ENCODE measurements at places on chromosomes 5 and 9. TPM values are rescaled to one million over a fixed set of nuclear protein-coding genes. Genes with fewer than 3 reads are reported as not detected.

Gene KCNV2
- total RNA-seq: not detected

GRCh38 chr9:97666907-97667686 is 30.0 kb downstream of the XPA start:
- DNase-seq: no peak

GRCh38 chr5:92518318-92518904 is 1062.6 kb downstream of the NR2F1-AS1 start:
- no peak for DNase-seq

DNA sequence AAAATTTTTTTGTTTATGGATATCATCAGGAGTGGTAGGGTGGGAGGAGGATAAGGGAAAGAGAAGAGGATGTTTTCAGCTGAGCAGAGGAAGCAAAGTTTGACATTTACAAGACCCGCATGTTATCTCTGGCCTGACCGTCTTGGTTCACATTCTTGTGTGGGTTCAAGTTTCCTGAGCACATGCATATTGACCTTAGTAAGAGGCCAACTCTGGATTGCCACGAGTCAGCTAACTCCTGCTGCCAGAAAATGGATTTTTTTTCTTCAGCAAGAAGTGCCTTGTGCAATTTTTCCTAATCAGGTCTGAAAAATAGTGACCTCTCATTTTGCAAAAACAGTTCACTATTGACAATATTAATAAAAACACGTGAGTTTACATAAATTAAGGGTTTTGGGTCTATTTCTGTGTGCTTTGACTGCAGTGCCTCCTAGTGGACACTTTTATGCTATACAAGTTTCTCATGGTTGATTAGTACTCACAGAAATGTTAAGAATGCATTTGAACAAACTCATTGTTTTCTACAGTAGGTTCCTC is 27.1 kb upstream of the BASP1 start:
- no peak for DNase-seq

DNA sequence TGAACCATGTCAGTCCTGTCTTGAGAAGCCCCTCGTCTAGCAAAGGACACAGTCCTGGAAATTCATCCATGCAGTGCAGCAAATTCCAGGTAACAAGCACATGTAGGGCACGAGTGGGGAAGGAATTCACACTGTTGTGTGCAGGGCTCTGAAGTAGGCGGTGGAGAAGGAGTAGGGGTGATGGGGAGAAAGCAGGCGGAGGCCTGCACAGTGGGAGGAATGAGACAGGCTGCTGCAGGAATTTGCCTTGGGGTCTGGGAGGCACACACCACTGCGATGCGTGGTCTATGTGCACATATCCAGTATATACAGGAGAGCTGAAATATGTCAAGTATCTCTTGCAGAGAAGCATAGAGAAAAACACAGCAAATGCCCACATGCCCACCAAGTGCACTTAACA is 249.2 kb upstream of the IRX2 start:
- DNase-seq: no peak

DNA sequence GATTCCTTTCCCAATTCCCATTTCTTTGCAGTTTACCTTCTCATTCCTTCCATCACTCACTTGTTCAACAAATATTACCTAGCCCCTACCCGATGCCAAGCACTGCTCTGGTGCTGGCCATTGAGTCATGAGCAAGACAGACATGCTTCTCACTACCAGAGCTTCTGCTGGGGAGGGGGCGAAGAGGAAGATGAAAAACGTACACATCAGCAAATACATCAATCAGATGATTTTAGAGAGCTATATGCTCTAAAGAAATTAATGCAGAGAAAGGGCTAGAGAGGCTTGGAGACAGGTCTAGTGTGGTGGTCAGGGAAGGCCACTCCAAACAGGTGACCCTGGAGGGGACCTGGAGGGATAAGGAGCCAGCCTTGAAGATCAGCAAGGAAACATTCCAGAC is 14.4 kb upstream of the FAT2 start:
- DNase-seq: no peak

Gene DMRTA1
- total RNA-seq: not detected

DNA sequence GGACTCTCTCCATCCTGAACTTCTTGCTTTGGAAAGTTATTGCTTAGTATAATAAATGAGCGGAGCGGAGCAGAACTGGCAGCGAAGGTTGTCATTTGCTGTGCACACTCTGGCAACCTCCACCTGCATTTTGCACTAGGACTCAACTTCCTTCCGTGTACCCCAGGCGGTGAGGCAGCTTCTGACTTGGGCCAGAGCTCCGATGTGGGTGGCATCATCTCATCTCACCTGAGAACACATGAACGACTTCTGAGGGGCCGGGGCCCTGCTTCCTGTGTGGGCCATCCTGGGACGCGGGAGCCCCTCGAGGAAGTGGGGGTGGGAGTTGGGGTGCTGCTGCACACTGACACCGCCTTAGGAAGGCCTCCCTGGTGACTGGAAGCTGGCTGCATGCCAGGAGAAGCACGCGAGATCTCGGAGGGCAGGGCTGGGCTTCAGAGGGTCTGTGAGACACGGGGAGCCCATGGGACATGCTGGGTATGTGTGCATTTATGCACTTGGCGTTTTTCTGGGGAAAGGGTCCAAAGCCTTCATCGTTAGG is 56.5 kb upstream of the COL5A1 start:
- DNase-seq: no peak

Gene MARCOL
- total RNA-seq: not detected

GRCh38 chr5:111747337-111747736 is 9.7 kb downstream of the NREP start:
- DNase-seq: no peak

DNA sequence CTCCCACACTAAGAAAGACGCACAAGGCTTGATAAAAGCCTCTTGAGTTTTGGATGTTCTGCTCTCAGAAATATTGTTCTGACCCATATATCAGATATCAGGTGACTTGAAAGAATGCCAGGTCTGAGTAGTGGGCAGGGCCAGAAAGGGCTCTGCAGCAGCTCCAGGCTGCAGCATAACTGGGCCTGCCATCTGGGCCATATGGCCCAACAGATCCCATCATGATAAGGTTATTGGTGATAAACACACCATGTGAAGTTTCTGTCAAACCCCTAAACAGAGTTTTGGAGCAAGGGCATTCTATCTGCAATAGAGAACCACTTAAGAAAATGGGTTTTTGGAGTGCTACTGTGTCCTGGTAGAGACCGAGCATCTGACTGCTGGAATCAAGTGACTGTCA is 29.8 kb upstream of the NPM1 start:
- no peak for DNase-seq

GRCh38 chr5:38462976-38463633 is 93.3 kb downstream of the LIFR start:
- no peak for DNase-seq

GRCh38 chr5:174354571-174354970 is 309.1 kb downstream of the NSG2 start:
- DNase-seq: no peak

GRCh38 chr5:14415024-14415697 is 166.4 kb upstream of the OTULINL start:
- no peak for DNase-seq

DNA sequence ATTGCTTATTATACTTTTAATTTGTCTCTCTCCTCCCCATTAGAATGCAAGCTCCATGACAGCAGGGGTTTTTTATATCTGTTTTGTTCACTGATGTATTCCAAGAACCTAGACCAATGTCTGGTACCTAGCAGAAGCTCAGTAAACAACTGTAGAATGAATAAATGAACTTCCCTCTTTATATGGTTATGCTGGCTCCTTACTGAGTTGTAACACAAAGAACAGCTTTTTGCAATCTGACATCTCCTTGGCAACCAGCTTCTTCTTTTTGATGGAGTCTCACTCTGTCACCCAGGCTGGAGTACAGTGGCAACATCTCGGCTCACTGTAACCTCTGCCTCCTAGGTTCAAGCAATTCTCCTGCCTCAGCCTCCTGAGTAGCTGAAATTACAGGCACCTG is 13.6 kb downstream of the TRMO start:
- no peak for DNase-seq

DNA sequence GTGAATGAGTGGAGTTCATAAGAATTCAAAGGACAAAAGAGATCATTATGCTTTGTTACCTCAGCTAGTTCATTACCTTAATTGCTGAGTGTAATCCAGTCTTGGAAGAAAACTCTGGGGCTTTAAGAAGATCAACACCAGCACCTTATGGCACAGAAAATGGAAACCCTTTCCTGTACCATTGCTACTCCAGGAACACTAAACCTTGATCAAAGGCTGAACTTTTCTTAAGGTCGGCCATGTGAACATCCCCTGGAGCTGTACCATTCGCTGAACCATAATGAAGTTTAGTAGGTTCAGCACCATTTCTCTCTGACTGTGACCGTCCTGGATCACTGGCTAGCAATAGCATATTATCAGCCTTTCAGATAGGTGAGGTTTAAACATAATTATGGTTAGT is 97.4 kb downstream of the PBX3 start:
- DNase-seq: no peak

Gene WDR38
- total RNA-seq: not detected

Gene RNF224
- total RNA-seq: 0.29 TPM

GRCh38 chr9:130663258-130663976 is 977 bp upstream of the PRDM12 start:
- DNase-seq: no peak

DNA sequence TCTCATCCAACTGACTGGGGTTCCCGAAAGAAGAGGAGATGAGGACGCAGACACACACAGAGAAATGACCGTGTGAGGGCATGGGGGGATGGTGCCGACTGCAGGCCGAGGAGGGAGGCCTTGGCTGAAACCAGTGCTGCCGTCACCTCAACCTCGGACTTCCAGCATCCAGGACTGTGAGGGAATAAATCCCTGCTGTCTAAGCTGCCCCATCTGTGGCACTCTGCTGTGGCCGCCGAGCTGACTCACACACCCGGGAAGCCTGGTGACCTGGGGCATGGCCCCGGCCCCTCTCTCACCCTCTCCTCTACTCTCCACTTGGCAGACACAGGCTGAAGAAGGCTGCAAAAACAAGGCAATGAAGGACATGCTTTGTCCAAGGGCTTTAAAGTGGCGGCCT is 4.4 kb upstream of the COL5A1 start:
- no peak for DNase-seq

- DNase-seq: peak; percentile 62
Observed at GRCh38 chr9:137077010-137077747, at the start of gene UAP1L1. TSS of gene UAP1L1 (plus strand) at chr9:137077517. CDS start at chr9:137077533, 16 bp downstream.
